ENCODE measurements at places on chromosomes 5 and 9.

- DNase-seq = no peak
Observed at GRCh38 chr5:82425591-82425990, 147.4 kb upstream of the RPS23 start.

DNA sequence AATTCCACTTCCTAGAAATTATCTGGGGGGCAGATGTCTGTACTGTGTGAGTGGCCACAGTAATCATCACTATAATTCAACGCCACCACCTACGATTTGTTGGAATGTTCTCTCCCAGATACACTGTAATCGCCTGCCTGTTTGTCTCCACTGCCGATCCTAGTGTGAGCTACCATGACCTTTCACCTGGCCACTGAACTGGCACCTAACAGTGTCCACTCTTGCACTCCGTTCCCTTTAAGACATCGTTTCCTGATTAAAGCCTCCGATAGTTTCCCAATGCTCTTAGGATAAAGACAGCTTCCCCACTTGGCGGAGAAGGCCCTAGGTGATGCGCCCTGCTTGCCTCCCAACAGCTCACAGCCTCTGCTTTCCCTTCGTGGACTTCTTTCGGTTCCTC lies 4.0 kb downstream of the PHYKPL start:
- no peak for DNase-seq

GRCh38 chr9:3177146-3177761 lies 333.4 kb upstream of the PUM3 start:
- DNase-seq = no peak

GRCh38 chr5:141834331-141834730 lies 43.9 kb downstream of the PCDH1 start:
- no peak for DNase-seq

DNA sequence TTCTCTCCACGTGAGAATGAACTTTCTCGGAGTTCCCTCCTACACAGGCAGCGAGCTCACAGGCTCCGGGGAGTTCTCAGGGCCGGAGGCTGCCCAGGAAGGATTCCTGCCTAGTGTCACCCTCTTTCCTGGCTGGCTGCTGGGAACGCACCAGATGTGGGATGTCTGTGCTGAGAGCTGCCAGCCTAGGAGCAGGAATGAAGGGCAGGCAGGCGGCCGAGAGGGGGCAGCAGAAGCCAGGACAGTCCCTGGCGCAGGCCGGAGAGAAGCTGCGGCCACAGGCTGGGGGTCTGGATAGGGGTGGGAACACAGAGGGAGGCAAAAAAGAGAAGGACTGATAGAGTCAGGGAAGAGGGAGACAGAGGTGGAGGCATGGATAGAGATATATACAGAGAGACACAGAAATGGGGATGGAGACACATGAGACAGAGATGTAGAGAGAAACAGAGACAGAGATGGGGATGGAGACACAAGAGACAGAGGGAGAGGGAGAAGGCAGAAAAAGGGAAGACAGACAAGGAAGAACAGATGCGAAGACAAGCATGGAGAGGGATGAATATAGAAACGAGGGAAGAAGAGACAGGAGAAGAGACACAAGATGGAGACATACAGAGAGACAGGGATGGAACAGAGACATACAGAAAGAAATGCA lies 25.3 kb upstream of the ENHO start:
- peak; percentile 56 for DNase-seq

GRCh38 chr9:129617167-129617566 lies 3.7 kb downstream of the C9orf50 start:
- DNase-seq = no peak

GRCh38 chr5:71974165-71974564 lies 133.1 kb upstream of the MAP1B start:
- no peak for DNase-seq

GRCh38 chr5:103473725-103474124 lies 88.9 kb downstream of the NUDT12 start:
- no peak for DNase-seq

DNA sequence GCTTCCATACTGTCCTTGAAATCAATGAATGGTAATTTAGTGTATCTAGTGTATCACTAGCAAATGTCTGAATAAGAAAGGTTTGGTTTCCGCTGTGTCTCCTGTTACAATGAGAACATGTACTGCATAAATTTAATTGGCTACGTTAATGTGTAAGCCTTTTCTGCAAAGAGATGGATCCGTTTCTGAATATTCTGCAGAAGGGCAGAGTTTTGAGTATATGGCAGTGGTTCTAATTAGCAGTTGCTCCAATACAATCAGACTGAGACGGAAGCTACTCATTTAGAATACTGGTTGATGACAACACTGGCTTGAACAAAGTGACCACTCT lies 555 bp upstream of the PCDHGC4 start:
- no peak for DNase-seq

DNA sequence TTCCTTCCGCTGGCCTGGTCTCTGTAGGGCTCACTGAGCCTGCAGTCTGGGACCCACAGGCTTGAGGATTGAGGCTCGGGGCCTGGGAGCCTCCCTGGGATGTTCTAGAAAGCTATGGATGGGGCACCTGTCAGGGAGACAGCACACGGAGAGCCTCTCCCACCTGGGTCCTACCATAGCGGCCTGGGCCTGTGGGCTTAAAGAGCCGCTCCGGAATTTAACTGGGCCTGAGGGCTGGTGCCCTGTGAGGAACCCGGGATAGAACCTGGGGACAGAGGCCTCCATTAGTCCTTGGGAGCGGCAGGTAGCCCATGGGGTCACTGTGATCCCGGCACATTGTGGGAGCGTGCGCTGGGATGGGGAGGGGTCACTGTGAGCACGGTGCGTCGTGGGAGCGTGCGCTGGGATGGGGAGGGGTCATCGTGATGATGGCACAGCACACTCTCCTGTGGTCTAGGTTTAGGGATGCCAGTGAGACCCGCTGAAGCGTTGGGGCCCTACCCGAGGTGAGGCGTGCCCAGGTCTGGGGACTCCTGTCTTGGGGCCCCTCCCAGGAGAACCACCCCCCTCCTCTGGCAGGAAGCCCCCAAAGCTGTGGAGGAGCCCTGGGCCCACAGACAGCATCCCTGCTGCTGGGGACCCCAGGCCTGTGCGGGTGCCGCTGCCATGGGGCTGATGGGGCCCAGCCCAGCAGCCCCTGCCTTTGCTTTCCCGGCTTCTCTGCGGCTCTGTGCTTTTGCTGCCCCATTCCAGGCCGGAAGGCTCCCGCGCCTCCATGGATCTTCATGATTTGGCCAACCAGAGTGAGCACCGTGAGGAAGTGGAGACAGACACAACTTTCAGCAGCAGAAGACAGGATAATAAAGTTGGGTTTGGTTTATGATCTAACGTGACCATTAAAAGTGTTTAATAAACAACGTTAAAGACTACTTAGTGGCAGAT lies 3.4 kb upstream of the CEP72 start:
- DNase-seq = peak; percentile 11

GRCh38 chr5:90477621-90478215 lies 3.1 kb downstream of the POLR3G start:
- no peak for DNase-seq

GRCh38 chr5:39579750-39580149 lies 155.0 kb upstream of the DAB2 start:
- DNase-seq = no peak

- DNase-seq = no peak
Observed at GRCh38 chr5:93594591-93595419, 11.8 kb downstream of the NR2F1 start.

- DNase-seq = no peak
Observed at GRCh38 chr5:5678909-5679308, 256.4 kb downstream of the ICE1 start.

DNA sequence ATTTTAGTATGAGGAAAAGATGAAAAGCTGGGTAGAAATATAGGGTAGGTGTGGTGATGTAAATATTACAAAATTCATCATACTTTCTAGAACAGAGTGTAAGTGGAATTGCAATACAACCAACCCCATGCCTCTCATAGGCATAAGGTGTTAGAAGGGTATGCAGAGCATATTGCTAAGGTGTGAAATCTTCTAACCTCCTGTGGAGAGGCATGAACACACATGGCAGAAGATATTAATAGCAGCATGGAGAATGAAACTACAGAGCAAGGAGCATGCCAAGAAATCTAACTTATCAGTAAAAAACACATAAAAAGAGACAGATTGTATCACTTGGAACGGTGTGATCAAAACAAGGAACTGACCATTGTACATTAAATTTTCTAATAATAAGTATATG lies 441.5 kb downstream of the CDH18 start:
- no peak for DNase-seq

DNA sequence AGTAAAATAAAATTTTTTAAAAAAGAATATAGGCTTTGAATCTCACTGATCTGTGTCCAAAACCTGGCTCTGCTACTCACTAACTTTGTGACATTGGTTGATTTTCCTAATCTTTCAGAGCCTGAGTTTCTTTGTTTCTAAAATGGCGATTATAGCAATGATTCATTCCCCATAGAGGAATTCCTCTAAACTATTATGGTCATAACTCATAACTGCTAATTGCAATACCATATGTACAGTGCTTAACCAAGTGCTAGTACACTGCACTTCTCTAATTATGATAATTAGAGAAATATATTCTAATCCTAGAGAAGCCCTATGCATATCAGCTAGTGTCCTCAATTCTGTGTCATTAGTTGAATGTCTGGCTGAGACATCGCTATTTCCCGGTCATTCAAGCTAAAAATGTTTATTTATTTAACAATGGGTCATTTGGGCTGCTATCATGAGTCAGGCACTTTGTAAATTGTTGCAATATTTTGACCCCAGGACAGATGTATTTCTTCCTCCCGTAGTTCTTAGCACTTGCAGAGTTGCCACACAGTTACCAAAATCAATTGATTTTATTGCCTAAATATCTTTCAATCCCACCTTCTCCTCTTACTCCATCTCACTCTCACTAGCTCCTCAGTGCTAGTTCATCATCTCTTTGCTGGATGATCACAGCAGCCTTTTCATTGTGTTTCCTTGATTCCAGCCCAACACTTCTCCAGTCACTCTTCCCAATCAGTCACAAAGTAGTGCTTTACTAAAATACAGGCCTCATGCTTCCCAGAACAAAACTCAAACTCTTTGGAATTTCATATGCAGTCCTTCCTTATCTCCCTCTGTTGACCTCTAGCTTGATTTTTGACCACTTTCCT lies 200.9 kb upstream of the PAPPA start:
- no peak for DNase-seq

DNA sequence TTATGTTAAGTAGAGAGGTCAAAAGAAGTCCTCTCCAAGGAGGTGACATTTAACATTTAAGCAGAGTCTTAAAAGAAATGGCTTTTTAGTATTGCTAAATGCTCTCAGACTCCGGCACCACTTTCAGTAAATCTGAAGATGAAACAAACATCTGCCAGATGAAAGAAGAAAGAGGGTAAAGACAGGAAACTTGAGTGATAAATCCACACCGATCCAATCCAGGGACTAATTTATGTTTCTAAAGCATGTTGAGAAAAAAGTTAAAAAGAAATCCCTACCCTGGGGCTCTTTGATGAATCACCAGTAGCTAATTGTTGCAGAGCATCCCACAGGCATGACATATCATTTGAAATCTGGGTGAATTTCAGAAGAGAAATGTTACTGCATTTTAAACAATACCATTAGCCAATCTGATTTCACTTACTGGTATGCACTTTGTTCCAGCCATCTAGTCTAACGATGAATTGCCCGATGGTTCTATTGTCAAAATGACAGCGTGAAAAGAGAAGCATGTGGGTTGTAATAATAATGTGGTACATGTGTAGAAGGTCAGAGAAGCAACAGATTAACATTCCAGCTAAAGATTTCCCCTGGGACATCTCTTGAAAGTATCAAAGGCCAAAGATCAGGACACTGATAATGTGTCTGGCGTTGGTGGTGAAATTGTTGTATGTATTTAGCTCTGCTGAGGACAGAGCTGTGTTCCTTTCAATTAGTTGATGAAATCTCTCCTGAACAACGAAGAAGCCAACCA lies 485.7 kb downstream of the CSNK1G3 start:
- DNase-seq = no peak

DNA sequence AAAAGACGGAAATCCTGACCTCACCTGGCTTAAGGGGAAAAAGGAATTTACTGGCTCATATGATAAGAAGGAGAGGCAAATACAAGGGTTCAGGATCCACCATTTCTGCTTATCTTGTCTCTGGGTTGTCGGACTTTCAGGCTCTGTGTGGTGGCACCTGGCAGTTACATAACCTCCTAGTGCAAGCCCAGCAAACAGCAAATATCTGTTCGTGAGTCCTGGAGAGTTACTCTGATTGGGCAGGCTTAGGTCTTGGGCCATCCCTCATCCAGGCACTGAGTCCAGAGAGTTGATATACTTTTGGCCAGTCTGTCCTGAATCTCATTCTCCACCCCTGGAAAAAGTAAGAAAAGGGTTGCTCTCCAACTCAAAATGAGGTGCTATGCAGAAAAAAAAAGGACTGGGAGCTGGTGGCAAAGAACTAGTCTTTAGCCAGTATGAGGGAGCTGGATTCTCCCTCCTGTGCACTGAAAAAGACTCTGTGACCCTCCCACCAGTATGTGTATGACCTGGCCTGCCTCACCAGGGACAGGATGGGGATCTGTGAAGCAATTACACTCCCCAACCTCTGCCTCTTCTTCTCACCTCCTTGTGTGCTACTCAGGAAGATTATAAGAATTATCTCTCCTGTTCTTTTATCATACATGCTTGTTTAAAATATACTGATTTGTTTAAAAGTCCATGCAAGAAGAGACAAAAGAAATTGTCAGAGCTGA lies 282.9 kb downstream of the ARHGAP26 start:
- DNase-seq = no peak

DNA sequence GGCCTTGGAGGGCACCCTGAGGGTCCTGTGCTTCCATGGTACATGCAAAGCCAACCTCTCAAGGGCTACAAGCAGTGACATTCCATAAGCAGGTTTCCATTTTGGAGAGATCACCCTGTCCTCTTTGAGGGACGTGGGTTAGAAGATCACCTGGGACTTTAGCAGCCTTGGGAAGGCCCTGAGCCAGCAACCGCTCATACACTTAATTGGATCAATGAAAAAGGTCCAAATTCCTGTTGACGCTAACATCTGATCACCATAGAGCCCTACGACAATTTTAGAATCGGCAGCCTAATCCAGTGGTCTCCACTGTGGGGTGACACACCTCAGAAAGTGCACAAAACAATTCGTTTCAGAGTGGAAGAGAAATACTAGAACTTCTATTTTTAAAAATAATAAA lies 196.0 kb upstream of the NR3C1 start:
- no peak for DNase-seq

- DNase-seq = no peak
Observed at GRCh38 chr5:112012104-112012503, 255.1 kb upstream of the NREP start.

DNA sequence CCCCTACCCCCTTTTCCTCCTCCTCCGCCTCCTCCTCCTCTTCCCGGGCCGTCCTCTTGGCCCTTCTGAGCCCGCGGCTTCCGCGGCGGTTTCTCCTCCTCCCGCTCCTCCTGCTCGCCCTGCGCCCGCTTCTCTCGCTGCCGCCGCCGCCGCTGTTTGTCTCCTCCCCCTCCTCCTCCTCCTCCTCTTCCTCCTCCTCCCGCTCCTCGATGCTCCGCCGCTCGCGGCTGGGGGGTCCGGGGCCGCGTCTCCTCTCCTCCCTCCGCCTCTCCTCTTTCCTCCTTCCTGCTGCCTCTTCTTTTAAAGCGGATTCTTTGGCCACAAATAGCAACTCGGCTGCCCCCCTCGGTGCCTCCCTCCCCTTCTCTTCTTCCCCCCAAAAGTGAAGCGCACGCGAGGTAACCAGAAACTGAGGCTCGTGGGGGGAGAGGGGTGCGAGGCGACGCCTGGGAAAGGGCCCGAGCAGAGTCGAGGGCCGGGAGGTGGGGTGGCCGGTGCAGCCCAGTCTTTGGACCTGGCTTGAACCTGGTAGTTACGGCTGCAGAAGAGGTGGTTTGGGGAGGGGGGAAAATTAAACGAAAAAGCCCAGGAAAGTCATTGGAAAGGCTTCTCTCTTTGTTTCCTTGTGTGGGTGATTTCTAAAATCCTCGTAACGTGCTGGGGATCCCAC lies 1058.5 kb upstream of the DMAC1 start:
- DNase-seq = no peak

- no peak for DNase-seq
Observed at GRCh38 chr9:131724683-131725082, 15.2 kb downstream of the RAPGEF1 start.

Data from stimulated activated CD4-positive, alpha-beta T cell treated with anti-CD3 and anti-CD28 coated beads, Interleukin-2, amount 100 ng/mL, for 24 hours (primary cell).